ENCODE measurements at places on chromosomes 4 and X.

DNA sequence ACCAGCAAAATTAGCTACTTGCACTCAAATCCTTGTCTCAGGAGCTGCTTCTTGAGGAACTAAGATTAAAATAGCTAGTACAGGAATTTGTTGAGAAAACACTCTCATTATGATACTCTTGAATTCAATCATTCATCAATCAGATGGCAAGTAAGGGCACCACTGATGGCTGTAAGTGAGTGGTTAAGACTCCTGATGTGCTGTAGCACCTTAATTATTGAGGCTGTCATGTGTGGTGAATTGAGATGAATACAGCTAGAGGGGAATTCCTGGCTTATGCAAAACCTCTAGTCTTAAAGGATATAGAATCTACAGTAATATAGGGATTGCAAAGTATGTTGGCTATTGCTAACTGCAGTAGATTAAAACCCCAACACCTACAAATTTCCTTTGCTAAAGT lies 509.1 kb downstream of the IQCM start:
- no peak for DNase-seq

GRCh38 chrX:31547416-31547815 lies 475.6 kb upstream of the FTHL17 start:
- DNase-seq, result no peak

DNA sequence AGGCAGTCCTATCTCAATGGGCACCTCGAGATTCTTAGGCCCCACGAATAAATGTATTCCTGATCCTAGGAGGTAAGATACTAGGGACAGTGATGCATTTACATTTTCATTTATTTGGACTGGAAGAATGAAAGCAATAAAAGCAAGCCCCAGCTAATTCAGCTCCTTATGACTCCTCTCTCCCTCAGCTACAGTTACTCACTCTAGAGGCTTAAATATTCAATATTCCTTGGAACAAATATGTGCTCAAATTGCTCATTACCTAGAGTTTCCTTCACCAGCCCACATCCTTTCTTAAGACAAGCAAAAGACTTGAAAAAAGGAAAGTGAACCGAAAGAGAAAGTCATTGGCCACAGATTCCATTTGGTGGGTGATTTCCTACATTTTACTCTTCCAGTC lies 13.9 kb downstream of the PAGE2 start:
- DNase-seq, result peak; percentile 5

DNA sequence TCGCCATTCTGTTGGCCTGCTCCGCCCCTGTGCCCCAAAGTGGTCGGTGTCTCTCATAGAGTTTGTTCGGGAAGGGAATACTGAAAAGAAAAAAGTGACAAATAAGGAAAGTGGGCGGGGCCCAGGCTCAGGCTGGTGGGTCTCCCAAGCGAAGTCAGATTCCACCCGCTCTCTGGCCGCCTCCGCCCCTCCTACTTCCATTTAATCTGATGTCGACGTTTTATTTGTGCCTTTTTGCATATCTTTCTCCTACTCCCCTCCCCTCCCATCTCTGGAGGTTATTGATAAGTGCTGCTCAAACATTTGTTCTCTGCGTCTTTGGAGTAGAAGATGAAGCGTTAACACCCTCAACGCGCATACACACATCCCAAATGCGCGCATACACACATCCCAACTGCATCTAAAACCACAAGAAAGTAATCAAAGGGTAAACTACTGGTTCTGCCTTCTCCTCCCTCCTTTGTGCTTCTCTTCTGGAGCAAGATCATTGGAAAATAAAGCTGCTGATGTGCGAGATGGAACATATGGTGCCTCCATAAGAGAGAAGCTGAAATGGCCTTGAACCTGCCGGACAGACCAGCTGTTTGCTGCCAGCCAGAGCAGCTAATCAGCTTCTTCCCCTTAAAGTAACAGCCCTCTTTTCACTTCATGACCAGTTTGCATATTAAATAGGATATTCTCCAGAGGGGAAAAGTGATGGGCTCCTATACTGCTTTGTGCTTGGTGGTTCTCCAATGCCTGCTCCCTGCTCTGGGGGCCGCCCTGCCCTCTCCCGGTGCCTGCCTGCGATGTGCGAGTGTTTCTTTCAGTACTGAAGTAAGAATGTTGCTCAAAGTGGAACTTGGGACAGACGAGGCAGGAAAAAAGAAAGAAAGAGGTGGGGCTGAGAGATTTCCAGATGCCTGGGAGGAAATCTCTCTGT lies 3.1 kb downstream of the MAMLD1 start:
- DNase-seq, result no peak

DNA sequence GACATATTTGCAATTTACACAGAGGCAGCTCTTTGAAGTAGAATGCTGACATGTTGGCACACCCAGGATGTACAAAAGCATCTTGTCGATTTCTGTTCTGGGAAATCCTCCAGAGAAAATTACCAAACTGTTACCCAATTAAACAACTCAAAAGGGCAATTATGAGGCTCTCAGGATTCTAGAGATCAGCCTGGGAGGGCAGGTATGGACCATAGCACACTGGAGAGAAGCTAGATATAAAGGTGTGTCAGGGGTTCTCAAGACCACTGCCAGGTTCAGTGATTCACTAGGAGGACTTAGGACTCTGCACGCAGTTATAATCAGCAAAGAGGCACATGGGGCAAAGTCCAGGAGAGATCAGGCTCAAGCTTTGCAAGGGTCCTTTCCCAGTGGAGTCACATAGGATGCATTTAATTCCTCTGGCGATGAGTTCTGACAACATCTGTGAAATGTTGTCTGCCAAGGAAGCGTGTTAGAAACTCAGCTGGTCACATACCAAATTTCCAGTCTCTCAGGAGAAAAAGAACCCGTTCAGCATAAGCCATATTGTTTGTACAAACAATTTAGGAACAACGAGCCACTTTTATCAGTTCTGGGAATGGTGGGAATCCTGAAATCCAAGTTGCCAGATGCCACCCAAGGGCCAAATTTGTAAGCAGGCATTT lies 100.8 kb downstream of the SYTL5 start:
- no peak for DNase-seq

GRCh38 chr4:148787831-148788477 lies 345.7 kb upstream of the NR3C2 start:
- no peak for DNase-seq

- no peak for DNase-seq
These were observed 565 bp downstream of the MOB1B start for GRCh38 chr4:70902577-70903290.

- peak; percentile 81 for DNase-seq
These were observed 112.3 kb downstream of the NYX start for GRCh38 chrX:41559235-41560052.

GRCh38 chr4:183788308-183788905 lies 116.7 kb upstream of the STOX2 start:
- peak; percentile 61 for DNase-seq

DNA sequence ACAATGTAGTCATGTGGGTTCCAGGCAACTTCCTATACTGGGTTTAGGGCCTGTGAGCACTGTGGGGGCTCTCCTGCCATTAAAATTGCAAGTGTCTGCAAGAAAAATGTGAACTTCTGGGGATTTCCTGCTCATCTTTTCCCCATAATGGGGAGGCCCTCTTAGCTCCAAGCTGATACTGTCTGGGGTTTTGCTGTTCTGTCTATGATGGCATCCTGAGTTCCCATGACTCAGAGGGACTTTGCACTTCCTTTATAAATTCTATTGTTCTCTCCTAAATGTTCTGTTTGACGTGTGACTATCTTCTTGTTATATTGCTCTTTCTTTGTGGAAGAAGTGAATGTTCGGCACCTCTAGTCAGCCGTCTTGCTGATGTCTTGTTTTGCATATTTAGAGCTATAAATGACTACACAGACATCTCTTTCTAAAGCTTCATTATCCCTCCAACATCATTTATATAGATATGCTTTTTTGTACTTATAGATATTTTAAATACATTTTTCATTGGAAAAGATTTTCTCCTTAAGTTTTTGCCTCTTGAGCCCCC lies 465.8 kb downstream of the NAF1 start:
- no peak for DNase-seq

GRCh38 chrX:6849716-6850414 lies 297.6 kb upstream of the STS start:
- peak; percentile 24 for DNase-seq

DNA sequence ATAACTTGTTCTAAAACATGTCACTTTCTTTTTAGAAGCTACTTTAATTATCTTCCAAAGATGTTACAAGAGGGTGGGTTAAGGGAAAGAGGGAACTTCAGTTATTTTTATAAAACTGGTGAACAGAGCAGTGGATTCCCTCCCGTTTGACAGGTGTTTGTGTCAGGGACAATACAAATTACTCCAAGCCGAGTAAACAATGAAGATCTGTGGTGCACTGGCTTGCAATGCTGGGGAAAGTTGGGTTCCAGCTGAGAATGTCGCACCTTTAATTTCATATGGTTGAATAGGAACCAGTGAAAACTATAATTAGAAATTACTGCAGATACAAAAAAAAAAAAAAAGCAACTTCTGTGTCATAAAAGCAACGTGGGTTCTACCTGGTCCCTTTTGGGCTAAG lies 98.6 kb upstream of the TTC29 start:
- no peak for DNase-seq

GRCh38 chr4:159106636-159107035 lies 3.8 kb downstream of the RAPGEF2 start:
- DNase-seq, result no peak

- DNase-seq, result no peak
These were observed 475.7 kb upstream of the PABPC4L start for GRCh38 chr4:134677209-134677814.

- DNase-seq, result no peak
These were observed 60.7 kb downstream of the EFHC2 start for GRCh38 chrX:44282753-44283152.

DNA sequence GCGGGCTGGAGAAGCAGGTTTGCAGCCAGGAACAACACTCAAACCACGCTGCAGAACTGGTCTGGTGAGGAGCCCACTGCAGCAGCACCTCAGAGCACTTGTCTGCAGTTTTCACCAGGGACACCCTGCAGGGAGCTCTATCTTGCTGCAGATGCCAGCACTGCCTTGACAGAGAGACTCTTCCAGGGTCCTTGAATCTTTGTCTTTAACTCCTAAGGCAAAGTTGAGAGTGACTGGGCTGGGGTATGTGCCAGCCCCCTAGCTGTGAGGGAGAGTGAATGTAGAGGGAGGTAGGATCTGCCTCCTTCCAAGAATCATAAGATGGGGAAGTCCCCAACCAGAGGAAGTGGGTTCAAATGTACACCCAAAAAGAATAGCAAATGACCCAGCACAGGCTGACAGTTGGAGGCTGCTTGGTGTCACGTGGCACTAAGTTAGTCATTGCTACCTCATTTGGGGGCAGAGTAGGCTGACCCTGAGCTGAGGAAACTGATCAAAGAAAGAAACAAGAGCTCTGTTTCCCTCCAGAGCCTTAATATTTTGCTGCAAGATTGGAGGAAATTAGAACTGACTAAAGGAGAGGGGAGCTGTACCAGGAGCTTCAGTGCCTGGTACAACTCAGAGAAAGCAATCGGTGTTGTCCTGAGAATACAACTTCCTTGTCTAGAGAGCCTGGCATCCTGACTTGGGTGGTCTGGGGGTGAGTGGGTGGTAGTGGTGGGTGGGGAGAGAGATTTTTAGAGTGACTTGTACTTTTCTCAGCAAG lies 28.2 kb upstream of the HUWE1 start:
- peak; percentile 90 for DNase-seq

GRCh38 chr4:87551361-87551760 lies 22.2 kb upstream of the SPARCL1 start:
- DNase-seq, result no peak

DNA sequence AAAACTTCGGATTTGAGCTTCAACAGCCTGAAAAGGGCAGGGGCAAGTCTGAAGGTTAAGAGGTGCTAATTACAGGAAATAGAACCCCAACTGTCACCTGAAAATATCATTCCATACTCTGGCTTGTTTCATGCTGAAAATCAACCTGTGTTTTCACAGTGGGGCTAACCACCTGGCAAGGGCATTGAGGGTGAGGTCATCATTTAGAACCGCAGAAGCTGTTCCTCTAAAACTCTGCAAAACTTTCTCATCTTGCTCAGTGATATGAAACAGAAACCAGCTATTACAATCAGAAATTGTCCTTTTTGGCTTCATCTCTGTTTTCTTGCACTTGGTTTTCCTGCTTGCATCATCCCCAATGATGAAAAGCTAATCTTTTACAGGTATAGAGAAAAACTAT lies 247.6 kb downstream of the DCLK2 start:
- no peak for DNase-seq

DNA sequence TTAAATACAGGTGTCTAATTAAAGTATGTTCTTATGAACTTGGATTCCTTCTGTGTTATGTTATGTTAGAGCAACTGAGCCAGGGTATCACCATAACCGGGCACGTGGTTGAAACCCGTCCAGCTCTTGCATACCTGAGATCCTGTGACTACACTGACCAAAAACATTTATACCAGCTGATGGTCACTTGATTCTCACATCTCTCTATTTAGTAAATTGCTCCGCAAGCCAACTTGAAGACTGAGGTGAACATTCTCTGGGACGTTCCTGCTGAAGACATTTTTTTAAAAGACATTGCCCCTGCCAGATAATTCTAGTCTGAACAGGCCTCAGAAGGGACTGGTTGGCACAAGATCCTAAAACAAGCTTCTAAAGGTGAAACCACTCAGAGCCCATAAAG lies 550.0 kb upstream of the DIPK2B start:
- DNase-seq, result no peak

DNA sequence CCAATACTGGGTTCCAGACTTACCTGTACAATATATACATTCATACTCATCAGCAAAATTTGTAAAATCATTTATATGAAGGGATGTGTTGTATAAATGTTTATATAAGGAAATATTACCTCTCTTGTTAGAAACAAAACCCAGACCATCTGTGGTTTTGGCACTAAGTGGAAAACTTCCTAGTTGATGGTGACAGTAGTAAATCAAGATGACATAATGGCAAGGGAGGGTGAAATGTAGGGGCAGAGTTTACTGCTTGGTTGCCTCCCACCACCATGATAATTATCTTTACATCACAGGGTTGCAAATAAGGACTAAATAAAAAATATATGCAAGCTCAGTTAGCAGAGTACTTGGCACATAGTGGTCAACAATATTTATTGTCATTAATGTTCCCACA lies 365.3 kb upstream of the TEX13C start:
- no peak for DNase-seq

DNA sequence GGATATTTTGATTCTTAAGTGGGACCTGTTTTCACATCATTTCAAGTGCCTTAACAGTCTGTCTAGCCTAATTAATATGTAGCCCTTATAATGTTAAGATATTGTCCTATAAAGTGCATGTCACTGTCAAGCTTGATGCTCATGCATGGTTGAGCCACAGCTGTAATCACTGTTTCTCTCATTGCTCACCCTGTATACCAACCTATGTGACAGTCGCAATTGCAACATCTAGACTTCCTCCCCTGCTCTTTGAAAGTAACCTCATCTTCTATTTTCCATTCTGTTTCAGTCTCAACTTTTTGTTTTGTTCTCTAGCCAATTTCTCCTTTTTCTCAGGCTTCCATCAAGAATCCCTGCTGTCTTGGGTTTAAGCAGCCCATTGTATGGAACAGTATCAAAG lies 24.4 kb upstream of the MSL3 start:
- DNase-seq, result no peak

DNA sequence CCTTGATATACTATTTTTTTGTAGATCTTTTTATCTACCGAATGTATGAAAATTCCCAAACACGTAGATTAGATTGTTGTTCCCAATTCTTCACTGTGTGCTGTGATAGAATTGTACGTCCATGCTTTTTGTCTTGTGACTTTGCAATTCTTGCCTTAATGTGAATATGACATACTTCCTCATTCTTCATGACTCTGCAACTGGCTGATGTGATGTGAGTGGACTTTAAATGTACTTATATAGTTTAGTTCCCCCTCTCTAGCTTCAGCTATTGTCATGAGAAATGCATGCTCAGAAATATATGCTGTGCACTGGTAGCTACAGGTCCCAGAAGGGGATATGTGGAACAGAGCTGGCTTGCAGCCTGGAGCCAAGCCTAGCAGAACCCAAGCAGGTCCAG lies 89.4 kb downstream of the FTHL17 start:
- peak; percentile 61 for DNase-seq
